ENCODE measurements at places on chromosomes 5 and 9.

DNA sequence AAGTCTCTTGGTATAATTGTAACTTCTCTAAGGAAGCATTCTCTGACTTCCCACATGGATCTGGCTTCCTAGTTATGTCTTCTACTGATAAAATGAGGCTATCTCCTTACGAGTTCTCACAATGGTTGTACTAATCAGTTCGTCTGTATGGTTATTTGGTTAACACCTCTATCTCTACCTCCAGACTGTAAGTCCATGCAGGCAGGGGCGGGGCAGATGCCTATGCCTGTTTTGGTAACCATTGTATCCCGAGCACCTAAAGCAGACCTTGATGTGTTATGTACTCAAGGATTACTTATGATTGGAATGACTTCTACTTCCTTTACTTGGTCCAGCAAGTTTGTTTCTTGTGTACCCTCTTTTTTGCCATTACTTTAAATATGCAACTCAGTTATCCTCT, 125.0 kb upstream of the PITX1 start:
- no peak for DNase-seq

DNA sequence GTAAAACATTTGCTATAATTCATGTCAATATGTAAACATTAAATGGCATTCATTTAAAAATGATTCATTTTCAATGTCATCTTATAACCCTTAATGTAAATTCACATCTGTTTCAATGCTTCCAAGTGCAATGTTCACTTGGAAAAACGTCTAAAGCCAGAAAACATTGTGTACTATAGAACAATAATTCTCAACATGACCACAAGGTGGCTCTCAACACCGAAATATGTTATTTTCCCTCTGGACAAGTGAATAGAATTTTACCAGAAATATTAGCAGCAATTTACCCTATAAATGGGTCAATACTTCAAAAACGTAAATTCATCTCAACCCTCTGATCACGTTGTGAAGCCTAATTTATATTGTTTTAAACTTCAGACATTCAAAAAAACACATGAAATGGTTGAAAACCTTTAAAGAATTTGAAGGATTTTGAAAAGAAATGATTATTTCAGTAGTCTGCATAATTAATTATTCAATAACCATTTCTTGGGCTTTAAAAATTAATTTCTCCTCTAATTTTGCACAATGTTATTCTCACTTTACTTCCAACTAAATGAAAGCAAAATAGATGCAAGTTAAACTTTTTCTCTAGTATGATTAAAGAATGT, 11.0 kb downstream of the CDH10 start:
- DNase-seq: peak; percentile 33

DNA sequence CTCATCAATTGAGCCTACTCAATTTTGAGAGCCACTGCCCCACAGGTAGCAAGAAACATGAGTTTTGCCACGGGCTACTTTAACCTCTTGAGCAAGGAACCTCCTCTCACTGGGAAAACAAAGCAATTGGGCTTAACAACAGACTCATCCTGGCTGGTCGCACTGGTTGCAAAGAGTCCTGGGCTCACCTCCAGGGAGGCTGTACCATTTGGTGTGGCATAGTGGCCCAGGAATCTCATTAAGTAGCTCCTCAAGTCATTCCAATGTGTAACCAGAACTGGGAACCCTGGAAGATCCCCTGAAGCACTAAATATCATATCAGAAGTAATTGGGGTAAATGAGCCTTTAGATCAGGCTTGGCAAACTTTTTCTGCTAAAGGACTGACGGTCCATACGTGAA, 78.5 kb downstream of the MYO10 start:
- DNase-seq: no peak

DNA sequence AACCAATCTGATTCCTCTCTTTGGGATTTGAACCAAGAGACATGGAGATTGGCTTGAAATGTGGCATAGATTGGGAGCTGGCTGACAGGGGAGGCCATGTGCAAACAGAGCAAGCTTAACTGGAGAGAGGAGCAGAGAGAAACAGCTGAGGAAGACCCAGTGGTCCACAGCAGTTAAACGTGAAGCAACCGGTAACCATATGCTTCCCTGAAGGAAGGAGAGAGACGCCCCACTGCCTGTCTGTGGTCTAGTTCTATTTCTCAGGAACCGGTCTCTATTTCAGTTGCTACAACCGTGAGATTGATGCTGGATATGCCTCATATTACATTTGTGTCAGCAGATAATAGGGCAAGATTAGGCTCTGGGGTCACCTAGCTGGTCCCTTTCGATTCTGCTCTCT, 13.6 kb upstream of the GAS1 start:
- DNase-seq: no peak

DNA sequence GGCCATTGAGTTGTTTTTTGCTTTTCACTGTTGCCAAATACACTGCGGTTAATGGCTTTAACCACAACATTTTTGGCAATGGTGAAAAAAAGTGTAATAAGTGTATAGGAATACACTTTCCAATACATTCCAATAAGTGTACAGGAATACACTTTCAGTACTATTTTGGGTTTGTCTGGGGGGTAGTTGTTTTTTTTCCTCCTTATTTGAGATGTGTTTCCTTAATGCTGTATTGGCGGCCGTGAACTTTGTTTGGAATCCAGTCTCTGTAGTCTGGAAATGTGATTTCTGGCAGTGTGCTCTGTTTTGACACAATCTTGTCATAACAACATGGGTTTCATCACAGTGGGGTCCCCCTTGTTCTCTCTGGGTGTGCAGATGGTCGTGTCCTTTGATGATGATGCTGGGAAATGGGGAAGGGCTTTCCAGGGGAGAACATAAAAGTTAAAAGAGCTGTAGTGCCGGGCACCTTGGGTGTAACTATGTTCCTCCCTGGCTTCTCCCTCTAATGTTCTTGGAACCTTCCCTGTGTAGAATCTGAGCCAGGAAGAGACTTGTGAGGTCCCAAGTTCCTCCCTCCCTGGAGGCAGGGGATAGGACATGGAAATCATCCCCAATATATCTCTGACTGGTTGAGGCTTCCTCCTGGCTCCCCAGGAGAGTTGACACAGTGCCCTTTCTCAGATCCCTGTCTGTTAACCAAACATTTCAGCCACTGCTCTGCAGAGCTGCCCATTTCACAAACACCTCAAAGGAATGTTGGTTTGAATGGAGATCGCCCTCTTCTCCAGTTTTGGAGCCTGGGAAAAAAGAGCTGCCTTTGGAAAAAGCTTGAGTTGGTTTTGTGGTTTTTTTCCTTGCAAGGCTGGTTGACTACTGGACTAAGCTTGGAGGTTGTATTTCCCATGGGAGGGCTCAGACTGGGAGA, 44.8 kb downstream of the RCL1 start:
- DNase-seq: peak; percentile 14

DNA sequence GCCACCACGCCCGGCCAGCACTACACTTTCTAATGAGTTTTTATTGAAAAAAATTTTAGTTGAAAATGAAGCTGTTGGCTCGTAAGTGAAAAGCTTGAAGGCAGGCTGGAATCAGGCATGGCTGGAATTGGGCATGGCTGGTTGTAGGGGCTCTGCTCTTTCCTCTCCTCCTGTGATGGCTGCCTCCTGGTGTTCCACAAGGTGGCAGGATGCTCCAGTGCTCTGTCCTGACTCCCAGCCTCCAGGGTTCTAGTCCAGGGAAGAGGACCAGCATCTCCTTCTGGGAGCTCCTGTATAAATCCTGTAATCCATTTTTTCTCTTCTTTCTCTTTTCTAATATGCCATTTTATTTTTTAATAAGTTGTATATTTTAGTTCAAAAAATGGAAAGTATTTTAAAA, 57.2 kb upstream of the DHFR start:
- peak; percentile 31 for DNase-seq

- DNase-seq: no peak
These were observed 40.7 kb downstream of the FBXW11 start for GRCh38 chr5:171965745-171966144.

GRCh38 chr9:109816490-109816889, 36.5 kb downstream of the PALM2AKAP2 start:
- peak; percentile 12 for DNase-seq

DNA sequence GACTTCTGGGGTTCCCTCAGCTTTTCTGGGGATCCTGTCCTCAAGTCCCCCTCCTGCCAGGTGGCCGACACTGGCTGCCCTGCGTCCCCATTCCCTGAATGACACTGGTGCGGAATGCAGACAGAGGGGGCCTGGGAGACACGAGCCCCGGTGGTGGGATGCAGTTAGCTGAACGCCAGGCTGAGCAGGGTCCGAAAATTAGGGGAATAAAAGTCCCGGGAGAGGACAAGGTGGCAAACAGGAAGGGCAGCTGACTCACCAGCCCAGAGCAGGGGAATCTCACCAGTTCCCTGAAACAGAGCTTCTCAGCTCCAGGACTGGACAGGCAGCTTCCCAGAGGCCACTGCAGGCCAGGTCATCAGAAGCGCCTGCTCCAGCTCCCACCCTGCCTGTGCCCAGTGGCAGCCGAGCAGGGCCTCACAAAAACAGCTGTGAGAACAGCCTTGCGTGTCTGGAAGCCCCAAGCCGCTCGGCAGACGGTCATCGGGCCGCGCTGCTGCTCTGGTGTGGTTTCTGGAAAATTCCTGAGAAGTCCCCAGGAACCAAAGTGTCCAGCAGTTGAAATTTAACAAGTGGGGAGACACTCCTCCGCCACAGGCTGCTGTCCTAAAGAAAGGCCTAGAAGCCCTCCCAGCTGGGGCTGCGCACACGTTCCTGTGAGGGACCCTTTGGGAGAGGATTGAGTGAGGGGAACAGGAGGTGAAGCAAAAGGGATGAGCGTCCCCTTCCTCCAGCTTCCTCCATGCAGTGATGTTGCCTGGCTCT, 47.6 kb upstream of the EXOC3 start:
- DNase-seq: no peak
